ENCODE measurements at places on chromosomes 3 and 15. TPM values are rescaled to one million over a fixed set of nuclear protein-coding genes. Genes with fewer than 3 reads are reported as not detected.

The TMEM212 gene
- total RNA-seq, result not detected

The KLHL6 gene
- 48.6 TPM for total RNA-seq

The TICRR gene
- 18.2 TPM for total RNA-seq

The CRYGS gene
- total RNA-seq, result 4.1 TPM

The LMAN1L gene
- total RNA-seq, result 0.48 TPM

The FOXL2 gene
- not detected for total RNA-seq

The ACVR2B gene
- total RNA-seq, result 7.0 TPM

The LSAMP gene
- not detected for total RNA-seq

The CLDND1 gene
- 673 TPM for total RNA-seq

The CNTN6 gene
- not detected for total RNA-seq

The SLC38A3 gene
- total RNA-seq, result not detected

The LHFPL4 gene
- 0.05 TPM for total RNA-seq

The AMOTL2 gene
- not detected for total RNA-seq

The STARD9 gene
- 8.2 TPM for total RNA-seq

The C3orf20 gene
- total RNA-seq, result 0.23 TPM

The GPR27 gene
- 3.1 TPM for total RNA-seq

The PCLAF gene
- 110 TPM for total RNA-seq

The TRH gene
- not detected for total RNA-seq

The ECE2 gene
- total RNA-seq, result not detected

The CCR3 gene
- total RNA-seq, result 1.9 TPM

The IDH2 gene
- 218 TPM for total RNA-seq

The DAG1 gene
- total RNA-seq, result 13.8 TPM

The CELSR3 gene
- total RNA-seq, result 7.2 TPM

The NR1I2 gene
- total RNA-seq, result 0.20 TPM

The SPTSSB gene
- not detected for total RNA-seq

The CORO2B gene
- total RNA-seq, result not detected

The PLA2G4D gene
- not detected for total RNA-seq

The SPTBN5 gene
- total RNA-seq, result 1.5 TPM

The MYL3 gene
- not detected for total RNA-seq

The SYNM gene
- 5.7 TPM for total RNA-seq

The SH3GL3 gene
- not detected for total RNA-seq

The WNT5A gene
- not detected for total RNA-seq

The SEMA7A gene
- total RNA-seq, result 3.8 TPM

The GCSAM gene
- 19.9 TPM for total RNA-seq

The RETNLB gene
- not detected for total RNA-seq

The PPP1R14D gene
- not detected for total RNA-seq

The ASB14 gene
- not detected for total RNA-seq

Measured in activated CD4-positive, alpha-beta memory T cell treated with anti-CD3 and anti-CD28 coated beads, Interleukin-2, amount 10 ng/mL, durations not matched to agents 7 days and 5 days (primary cell).